G401 (cell line): ENCODE measurements at places on chromosomes 5 and 9. TPM values are rescaled to one million over a fixed set of nuclear protein-coding genes. Genes with fewer than 3 reads are reported as not detected.
A peak's percentile ranks its signal among the peaks of the same experiment; 100 is the strongest.

GRCh38 chr9:102295188-102295587, 556.7 kb upstream of the GRIN3A start:
- DNase-seq: no peak

GRCh38 chr9:98801969-98802371, 5.5 kb upstream of the GALNT12 start:
- peak; percentile 61 for DNase-seq

Gene MZB1
- total RNA-seq: not detected in 2 replicates

- DNase-seq: no peak
These were observed 29.9 kb downstream of the ADCY2 start for GRCh38 chr5:7425830-7426229.

DNA sequence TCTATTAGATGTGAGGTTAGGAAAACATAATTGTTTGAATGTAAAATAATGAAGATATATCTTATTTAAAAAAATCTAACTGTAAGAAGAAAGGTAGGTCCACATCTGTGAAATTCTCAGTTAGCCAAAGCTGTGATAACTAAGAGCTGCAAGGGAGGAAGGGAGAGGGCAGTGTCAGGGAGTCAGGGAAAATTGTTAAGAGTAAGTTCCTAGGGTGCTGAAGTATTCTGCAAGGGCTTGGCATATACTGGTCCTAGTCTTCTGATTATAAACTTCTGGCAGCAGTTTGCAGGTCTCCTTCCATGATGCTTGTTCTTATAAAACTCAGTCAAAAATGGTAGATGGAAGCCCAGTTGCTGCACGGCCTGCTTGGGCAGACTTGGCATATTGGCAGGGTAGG, 233.2 kb downstream of the NMUR2 start:
- DNase-seq: no peak

Gene SAXO1
- total RNA-seq: not detected in 2 replicates

- no peak for DNase-seq
These were observed 24.7 kb upstream of the NOL6 start for GRCh38 chr9:33498387-33498786.

Gene CD274
- not detected in 2 replicates for total RNA-seq

GRCh38 chr9:123702483-123702882, 227.4 kb downstream of the DENND1A start:
- no peak for DNase-seq

DNA sequence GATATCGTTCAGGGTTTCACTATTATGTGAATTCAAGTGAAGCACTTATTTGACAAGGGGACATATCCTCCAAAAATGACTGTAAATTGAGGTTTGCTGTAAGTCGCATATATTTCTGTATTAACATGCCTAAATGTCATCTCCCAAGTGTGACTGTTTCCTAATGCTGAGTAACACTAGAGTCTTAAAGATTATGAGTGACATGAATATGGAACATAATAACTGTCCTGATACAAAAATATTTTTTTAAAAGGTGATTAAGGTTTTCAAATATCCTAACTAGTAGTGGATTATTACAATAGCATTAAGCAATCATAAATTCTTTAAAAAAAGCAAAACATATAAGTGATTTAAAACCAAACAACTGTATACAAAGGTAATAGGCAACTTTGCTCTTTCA, 3.6 kb downstream of the NFIB start:
- no peak for DNase-seq

- peak; percentile 13 for DNase-seq
These were observed 356.2 kb upstream of the CD180 start for GRCh38 chr5:67552773-67553172.

GRCh38 chr5:88892669-88893068, 9.7 kb upstream of the MEF2C start:
- DNase-seq: no peak

DNA sequence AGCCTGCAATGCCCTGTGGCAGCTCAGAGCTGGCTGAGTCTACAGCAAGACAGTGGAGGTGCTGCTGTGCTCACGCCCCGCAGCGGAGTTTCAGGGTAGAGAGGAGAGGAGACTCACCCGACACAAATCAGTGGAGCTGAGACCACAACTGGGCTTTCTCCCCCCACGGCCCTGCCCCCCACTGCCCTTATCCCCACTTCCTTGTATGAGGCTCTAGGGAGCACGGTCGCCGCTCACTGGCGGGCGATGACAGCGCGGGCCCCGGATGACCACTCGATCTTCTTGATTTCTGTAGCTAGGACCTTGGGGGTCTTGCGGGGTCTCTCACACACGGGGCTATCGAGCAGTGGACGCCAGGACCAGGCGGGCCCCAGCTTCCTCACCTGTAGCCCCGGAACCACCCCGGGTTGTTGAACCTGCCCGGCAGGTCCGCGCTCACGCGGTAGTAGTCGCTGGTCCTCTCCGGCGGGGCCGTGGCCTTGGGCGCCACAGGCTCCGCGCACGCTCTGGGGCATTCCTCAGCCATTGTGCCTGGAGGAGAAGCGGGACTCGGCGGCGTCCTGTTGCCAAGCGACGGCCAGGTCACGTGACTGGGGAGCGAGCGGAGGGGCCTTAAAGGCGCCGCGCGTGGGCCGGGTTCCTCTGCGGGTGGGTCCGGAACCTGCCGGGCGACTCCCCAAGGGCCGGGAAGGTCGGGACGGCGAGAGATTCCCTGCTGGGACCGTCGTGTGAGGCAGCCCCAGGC, 984 bp upstream of the MRPS2 start:
- DNase-seq: peak; percentile 93

Gene IGIP
- 0.24 and 0.68 TPM in 2 replicates for total RNA-seq

- DNase-seq: no peak
These were observed 32.7 kb upstream of the TXNDC8 start for GRCh38 chr9:110370315-110370714.

DNA sequence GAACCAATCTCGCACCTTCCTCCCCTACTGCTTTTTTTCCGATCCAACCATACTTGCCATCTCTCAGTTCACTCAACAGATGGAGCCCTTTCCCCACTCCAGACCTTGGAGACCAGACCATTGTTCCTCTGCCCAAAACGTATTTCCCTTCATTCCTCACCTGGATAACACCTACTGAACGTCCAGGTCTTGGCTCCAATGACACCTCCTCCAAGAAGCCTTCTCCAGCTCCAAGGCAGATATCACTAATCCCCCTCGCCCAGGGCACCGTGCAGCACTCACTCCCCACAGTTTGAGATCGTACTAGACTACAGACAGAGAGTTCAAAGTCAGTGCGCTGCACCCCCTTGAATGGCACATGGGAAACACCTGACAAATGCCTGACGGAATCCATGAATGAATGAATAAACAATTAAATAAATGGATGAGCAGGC, 47.1 kb upstream of the AKNA start:
- peak; percentile 74 for DNase-seq

GRCh38 chr9:16912197-16912596, 41.7 kb upstream of the BNC2 start:
- DNase-seq: no peak

DNA sequence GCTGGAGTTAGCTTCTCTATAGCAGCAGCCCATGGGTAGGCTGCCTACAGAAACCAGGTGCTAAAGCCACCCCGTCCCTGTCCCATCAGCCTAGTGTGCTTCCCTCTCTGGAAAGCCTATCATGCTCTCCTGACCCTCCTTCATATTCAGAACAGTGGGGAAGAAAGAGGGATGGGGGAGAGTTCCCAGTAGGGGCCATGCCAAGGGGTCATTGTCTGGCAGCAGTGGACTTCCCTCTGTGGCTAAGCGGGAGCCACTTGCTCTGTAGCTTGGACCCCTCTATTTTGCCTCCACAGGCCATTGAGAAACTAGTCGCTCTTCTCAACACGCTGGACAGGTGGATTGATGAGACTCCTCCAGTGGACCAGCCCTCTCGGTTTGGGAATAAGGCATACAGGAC, 17.5 kb downstream of the PTPA start:
- no peak for DNase-seq

Gene FANCG
- total RNA-seq: 50.2 and 53.4 TPM in 2 replicates

GRCh38 chr9:36971935-36972488, 62.1 kb downstream of the PAX5 start:
- DNase-seq: no peak

Gene CDX1
- not detected in 2 replicates for total RNA-seq

Gene PCDHGC3
- 1.0 and 7.7 TPM in 2 replicates for total RNA-seq
